Brain (organoid and tissue), 16 donors: ENCODE measurements at places on chromosomes 6 and 20. TPM values are rescaled to one million over a fixed set of nuclear protein-coding genes. Genes with fewer than 3 reads are reported as not detected.

The PRICKLE4 gene
- not detected for polyA plus RNA-seq

The ROS1 gene
- not detected for polyA plus RNA-seq

The GPR63 gene
- 0.73 TPM for polyA plus RNA-seq

The OPRM1 gene
- not detected for polyA plus RNA-seq

DNA sequence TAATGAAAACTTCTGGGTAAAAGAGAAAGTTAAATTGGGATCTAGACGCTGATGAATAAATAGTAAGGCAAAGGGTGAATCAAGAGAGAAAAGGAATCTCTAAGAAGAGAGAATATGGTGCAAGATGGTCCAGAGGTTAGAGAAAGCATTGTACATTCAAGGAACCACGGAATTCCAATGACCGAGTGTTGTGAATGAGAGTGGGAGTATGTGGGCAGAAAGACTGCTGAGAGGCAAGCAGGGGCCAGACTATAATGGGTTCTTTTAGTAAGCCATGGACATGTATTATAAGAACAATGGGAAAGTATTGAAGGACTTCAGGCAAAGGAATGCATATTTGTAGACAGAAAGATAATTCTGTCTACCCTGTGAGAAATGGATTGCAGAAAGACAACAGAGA, 45.2 kb downstream of the SPTLC3 start:
- no peak for DNase-seq

DNA sequence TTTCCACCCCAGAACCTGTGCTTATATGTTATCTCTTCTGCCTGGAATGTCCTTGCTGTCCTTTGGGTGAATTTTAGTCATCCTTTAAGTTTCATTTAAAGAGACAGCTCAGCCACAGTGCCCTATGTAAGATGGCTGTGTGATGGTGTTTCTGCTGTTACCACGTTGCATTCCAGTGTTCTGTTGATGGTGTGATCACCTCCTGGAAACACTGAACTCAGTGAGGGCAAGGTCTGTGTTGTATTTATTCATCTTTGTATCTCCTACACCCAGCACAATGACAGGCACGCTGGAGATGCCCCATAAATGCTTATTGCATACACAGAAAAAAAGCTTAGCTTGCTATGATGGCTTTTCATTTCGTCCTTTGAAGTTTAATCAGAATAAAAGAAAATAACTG, 102.5 kb downstream of the MAP3K7 start:
- no peak for DNase-seq

DNA sequence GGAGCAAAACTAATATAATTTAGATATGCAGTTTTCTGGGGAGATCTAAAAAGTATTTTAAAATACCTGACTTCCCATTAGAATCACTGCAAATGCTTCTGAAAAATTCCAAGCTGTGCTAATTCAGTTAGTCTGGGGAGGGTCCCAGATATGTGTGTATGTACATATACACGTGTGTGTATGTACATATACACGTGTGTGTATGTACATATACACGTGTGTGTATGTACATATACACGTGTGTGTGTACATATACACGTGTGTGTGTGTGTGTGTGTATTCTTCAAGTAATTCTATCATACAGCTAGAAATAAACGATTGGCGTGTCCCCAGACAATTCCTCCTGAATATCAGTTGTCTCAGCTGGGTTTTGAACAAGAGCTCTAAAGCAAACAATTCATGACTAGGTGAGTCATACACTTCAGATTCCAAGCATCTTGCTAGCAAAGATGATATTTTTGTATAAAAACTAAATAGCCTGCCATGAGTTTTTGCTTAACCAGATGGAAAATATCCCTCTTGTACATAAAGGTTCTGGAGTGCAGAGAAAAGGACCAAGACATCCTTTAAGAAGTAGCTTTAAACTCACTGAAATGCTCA, 58.2 kb downstream of the SPACA1 start:
- DNase-seq, result no peak

DNA sequence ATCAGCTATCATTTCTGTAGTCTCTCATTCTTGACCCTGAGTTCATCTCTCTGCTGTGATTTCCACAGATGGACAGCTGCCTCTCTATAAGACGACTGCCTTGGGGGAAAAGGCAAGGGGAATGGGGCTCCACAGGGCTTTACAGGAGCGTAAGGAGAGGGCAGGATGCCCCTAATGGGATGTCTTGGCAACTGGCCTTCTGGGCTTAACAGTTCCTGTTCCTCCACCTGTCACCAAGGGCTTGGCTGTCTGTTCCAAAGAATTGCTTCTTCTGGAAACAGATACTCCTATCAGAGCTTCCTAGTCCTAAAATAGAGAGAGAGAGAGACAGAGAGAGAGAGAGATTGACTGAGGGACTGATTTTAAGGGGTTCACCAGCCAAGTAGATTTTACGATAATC, 181.9 kb downstream of the TMEM200A start:
- DNase-seq, result peak; percentile 54

GRCh38 chr6:23140871-23141270, 571.5 kb downstream of the HDGFL1 start:
- no peak for DNase-seq

DNA sequence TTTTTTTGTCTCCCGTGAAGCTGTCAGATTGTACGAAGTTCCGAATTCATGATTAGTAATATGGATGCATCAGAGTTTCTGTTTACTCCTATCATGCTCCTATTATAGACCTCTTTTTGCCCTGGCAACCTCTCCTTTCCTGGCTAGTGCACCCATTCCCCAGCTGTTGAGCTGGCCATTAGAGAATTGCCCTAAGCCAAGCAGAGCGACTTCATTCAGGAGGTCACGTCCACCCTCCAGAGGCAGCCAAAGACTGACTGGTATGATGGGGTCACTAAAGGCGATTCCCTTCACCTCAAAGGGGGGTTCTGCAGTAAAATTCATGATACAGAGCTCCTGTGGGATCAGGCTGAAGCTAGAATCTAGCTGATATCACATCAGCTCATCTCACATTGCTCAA, 351.9 kb downstream of the BTBD3 start:
- no peak for DNase-seq

GRCh38 chr6:29200767-29201662, 30.3 kb downstream of the OR2J2 start:
- no peak for DNase-seq

DNA sequence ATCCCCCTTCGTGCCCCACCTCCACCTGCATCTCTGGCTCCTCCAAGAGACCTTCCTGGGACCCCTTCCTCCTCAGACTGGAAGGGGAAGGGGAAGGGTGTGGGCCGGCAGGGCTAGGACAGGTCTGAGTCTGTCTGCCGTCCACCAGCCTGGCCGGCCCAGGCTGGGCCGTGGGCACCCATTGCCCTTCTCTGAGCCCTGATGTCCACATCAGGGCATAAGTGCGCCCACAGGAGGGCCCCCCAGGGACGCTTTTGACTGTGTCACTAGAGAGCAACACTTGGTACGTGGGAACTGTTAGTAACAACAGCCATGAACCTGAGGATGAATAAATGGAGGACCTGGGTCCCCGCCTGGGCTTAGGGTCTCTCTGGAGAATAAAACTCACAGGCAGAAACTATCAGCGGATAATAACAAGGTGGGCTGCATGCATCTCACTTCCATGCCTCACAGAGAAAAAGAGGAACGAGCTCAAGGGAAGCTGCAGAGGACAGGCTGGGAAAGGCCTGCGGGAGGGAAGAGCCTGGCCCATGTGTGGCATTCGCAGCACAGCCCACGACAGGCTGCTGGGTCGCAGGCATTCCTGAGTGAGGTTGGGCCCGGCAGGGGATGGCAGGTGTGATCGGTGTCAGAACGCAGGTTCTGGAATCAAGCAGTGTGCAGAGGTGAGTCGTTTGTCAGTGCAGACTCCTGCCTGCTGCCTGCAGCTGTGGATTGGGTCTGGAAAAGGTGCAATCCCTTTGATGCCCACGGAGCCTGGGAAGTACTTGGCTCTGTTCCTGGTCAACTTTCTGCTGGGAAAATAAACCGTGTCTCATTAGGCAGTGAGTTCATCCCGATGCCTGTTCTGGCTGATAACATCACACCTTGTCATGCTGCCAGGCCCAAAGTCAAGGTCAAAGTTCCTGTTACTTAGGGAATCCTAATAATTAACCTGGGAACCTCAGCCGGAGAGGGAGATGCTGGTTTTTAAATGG, 60.9 kb downstream of the BCAS4 start:
- no peak for DNase-seq

DNA sequence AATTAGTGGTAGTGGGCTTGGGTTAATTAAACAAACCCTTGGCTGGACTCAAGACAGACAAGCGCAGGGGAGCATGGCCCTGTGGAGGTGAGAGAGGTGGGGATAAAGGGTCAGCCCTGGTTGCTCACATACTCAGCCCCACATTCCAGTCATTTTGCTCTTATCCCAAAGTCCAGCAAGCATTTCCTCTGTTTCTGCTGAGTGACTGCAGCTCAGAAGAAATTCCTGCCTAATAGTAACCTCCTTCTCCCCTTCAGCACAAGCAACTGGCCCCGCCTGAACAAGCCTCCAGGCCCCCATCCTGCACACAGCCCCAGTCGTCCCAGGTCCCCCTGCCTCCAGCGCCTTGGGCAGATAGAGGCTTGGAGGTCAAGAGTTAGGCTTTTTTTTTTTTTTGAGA, 3.6 kb upstream of the TFEB start:
- DNase-seq, result no peak

GRCh38 chr6:150201285-150201684, 58.4 kb downstream of the PPP1R14C start:
- no peak for DNase-seq

GRCh38 chr6:113500221-113500620, 356.9 kb upstream of the MARCKS start:
- no peak for DNase-seq

DNA sequence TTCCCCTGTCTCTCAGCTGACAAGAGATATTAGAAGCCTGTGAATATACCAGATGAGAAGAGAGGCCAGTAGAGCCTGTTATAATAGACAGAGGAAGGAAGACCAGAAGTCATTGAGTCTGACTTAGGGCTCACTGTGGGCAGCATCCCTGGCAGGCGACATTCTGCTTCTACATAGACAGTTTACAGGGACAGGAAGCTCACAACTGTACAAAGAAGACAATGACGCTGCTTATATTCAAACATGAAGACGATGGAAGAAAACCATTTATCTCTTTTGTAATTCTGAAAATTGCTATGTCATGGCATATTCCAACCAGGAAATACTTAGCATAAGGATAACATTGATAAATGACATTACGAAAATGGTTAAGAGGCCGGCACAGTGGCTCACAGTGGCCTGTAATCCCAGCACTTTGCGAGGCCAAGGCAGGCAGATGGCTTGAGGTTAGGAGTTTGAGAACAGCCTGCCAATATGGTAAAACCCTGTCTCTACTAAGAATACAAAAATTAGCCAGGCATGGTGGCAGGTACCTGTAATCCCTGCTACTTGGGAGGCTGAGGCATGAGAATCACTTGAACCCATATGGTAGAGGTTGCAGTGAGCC, 170.9 kb downstream of the UBE3D start:
- DNase-seq, result no peak

DNA sequence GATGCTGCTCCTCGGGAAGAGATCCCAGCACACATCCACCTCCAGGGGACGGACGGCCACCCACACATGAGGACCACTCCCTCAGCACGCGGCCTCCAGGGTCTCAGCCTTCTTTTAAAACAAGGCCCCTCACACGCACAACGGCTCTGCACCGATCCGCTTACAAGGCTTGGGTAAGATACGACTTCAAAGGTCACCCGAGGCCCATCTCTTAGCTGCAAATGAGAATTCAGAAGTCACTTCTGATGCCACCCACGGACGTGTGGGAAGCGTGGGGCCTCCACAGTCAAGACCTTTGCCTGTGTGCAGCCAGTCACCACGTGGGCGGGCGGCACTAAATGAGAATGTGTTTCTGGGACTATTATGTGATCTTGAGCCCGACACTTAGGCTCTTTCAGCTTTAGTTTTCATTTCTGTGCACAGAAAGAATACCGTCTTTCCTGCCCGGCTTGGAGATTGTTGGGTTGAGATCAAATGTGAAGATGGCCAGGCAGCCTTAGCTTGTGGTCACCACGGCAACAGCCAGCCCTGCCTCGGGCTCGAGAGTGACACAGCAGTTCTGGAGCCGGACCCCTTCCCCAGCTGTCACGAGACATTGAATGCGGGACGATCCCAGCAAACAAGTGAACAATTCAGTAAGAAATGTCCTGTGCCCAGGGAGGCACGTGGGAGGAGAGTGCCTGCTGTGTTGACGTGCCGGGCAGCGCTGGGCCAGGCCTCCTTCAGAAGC, 91.6 kb downstream of the RAMACL start:
- peak; percentile 77 for DNase-seq

- DNase-seq, result no peak
These were observed 118.2 kb downstream of the CD83 start for GRCh38 chr6:14235653-14236356.

DNA sequence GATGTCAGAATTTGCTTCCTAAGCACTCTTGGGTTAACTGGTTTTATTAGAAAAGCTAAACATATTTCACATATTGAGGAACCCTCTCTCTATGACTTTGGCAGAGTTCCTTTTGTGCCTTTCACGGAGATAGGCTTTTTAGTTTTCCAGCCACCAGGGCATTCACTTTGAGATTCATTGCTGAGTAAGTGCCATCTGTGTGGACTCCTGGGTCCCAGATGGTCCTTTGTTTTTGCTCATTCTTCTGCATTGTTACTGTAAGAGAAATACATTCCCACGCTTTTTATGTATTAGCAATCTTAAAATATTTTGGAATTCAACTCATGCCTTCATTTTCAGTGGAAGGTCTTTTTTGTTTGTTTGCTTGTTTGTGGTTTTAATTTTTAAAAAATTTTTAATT, 76.3 kb upstream of the PHACTR2 start:
- peak; percentile 75 for DNase-seq

GRCh38 chr20:59938696-59939051, 1.4 kb downstream of the PPP1R3D start:
- no peak for DNase-seq

DNA sequence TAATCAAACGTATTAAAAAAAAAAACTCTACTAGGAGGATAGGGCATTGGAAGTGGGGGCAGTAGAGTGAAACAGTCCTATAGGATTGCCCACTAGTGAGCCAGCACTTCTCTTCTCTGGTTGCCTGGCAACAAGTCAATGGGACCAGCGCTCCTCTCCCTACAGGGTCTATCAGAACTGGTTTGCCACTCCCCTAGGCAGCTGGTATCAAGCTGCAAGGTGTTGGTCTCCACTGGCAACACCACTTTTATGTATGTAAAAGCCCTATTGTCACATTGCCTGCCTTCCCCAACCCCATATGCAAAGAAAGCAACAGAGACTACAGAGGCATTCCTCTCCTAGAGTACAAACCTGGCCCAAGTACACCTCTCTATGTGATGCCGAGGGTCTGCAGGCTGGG, 166.9 kb upstream of the MCHR2 start:
- no peak for DNase-seq

DNA sequence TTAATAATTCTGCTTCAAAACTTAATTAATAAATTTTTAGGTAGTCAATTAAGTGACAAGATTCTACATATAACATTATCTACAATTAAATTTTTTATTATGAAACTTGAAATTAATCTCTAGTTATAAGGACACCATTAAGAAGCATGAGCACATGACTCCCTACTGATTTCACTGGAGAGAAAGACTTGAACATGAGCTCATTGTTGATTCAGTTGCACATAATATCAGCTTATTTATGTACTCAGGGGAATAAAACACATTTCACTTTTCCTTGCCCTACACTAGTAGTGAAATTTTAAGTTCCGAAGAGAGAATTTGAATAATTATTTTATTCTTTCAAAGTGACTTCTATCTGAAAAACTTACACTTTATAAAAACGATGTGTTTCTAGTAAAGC, 370.2 kb upstream of the EPHA7 start:
- DNase-seq, result no peak
